A549 treated with Mapracorat at 1 μM for 4 hours (cell line): ENCODE measurements at places on chromosomes 4 and X. TPM values are rescaled to one million over a fixed set of nuclear protein-coding genes. Genes with fewer than 3 reads are reported as not detected.

The RAB39B gene
- 0.43 to 0.80 TPM (median 0.69 TPM) in 5 replicates for total RNA-seq

The F8A1 gene
- 60.9 to 97.0 TPM (median 93.1 TPM) in 5 replicates for total RNA-seq

The SPIN4 gene
- total RNA-seq = 3.7 to 6.0 TPM (median 4.9 TPM) in 5 replicates

The PPEF2 gene
- not detected in 5 replicates for total RNA-seq

The PABPC1L2A gene
- total RNA-seq = not detected in 5 replicates

The SETD7 gene
- total RNA-seq = 35.4 to 44.0 TPM (median 38.4 TPM) in 5 replicates

The ETDB gene
- not detected in 5 replicates for total RNA-seq
